NB4 (cell line): ENCODE measurements at places on chromosomes 3 and 15.

DNA sequence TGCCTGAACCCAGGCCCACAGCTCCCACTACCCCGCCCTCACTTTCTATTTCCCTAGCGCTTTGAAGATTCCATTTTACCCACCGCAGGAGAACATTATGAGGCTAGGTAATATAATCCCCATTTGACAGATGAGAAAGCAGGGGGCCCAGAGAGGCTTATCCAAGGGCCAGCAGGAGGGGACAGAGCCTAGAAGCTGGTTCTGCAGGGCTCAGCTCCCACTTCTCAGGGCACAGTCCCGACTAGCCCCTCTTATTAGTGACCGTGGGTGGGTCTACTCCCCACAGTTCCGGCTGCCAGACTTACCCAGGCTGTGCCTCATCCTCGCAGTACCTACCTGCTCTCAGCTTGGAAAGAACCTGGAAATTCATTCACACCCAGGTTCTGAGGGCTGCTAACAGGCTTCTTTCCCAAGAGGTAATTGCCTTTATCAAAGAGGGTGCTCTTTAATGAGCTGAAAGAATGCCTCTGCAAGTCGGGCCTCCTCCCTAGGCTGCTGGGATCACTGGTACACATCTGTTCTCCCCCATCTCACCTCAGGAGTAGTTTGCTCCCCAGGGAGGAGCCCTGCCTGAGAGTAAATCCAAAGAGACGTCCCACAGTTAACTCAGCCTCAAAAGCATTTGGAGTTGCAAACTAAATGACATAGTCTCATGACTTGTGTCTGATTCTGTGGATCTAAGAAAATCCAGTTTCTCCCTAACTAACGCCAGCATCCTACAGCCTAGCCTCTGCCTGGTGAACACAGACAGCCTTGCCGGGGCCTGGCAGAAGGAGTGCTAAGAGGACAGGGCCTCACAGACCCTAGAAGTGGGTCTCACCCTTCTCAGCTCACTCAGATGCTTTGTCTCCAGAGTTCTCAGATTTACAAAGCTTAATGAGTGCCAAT, 125.0 kb downstream of the CHSY1 start:
- peak; percentile 67 for DNase-seq

DNA sequence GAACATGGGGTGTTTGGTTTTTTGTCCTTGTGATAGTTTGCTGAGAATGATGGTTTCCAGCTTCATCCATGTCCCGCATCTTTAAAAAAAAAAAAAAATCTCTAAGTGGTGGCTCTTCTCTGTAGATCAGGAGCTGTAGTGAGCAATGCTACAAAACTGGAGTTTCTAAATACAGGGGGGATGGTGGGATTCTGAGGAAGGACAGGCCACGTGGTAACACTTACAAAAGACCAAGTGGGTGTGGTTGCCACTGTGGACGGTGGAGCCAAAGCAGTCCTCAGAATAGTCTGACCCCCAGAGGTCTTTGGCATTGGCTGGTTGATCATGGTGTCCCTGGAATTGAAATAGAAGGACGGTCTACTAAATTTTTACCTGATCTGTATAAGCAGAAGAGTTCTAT, 7.7 kb downstream of the CCRL2 start:
- no peak for DNase-seq

DNA sequence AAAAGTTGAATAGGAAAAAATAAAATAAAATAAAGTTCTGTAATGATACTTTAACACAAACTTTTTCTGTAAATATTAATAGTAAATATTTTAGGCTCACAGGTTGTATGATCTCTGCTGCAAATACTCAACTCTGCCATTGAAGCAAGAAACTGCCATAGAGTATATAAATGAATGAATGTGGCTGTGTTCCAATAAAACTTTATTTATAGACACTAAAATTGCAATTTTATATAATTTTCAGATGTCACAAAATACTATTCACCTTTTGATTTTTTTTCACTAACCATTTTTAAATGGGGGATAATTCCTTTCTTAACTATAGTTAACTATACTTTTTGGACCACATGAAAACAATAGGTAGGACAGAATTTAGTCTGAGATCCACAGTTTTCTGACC, 16.0 kb downstream of the EIF1B start:
- DNase-seq = no peak

- no peak for DNase-seq
Measured at GRCh38 chr3:65265511-65265910, 577.7 kb upstream of the ADAMTS9 start.

DNA sequence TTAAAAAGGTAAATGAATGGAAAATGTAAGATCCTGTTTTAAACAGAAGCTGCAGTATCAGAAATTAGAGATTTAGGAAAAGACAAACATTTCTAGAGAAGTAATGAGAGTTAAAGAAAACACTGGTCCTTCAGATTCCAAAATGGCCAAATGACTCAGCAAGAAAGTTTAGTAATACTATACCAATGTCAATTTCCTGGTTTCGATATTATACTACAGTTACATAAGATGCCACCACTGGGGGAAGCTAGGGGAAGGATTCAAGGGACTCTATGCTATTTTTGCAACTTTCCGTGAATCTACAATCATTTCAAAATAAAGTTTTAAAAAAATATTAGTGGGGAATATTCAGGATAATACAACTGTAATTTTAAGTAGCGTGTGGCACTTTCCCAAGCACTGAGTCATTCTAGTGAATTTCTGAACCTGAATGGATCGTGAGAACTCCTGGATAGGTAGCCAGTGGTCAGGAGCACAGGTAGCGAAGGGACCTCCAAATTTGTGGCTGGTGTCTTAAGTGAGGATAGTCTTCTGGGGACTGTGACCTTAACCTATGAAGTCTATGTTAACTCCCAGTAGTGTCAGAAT, 37.6 kb downstream of the TMCC1 start:
- peak; percentile 72 for DNase-seq

DNA sequence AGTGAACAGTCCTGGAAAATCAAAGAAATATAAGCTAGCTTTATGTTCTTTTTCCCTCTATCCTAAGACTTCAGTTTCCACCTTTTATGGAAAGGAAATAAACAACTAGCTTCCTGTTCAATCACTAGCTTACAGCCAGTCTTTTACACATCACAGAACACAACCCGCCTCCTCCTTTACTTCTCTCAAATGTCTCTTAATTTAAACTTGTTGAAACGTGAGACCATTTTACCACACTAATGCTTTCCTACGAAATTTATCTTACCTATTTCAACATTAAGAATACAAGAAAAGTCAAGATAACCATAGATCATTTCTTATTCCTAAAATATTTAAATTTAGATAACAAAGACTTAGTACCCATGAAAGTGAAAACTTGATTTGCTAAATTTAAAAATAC, 6.2 kb downstream of the PRTG start:
- DNase-seq = no peak

GRCh38 chr3:20861454-20861853, 675.4 kb upstream of the SGO1 start:
- no peak for DNase-seq

GRCh38 chr3:131591394-131592014, 88.7 kb upstream of the MRPL3 start:
- no peak for DNase-seq

DNA sequence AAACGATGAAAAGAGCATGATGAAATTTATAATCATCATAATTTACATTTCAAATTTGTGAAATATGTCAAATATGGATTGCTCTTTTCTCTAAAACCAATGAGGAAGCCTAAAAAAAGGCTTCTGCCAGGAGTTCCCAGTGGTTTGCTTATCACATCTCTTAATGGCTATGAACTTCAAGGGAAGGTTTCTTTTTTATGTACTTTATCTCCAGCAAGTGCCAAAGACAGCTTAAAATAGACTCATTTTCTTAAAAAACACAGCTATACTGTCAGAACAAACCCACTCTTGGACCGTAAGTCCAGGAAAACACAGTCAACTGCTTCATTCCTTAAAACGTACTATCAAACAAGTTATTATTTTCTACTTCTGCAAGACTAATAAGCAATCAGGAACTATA, 80.2 kb downstream of the DLG1 start:
- no peak for DNase-seq

- no peak for DNase-seq
Measured at GRCh38 chr3:193805448-193805847, 212.4 kb downstream of the OPA1 start.

- DNase-seq = no peak
Measured at GRCh38 chr3:6351752-6352151, 509.2 kb upstream of the GRM7 start.

DNA sequence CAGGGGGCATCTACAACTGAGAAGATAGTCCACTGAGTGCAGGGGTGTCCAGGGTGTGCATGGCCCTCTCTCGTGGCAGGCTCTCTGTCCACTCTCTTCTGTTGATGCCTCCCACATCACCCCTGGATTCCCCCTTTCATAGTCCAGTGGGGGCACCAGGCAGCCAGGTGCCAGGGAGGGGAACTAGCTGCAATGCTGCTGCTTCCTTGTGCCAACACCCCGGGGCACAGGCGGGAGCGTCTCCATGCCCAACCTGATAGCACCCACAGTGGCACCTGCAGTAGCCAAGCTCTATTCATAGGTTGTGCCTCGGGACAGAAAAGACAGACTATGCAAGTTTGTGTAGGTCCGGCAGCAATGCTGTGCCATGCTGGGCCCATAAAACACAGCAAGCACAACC, 11.7 kb downstream of the DUOX2 start:
- DNase-seq = no peak

DNA sequence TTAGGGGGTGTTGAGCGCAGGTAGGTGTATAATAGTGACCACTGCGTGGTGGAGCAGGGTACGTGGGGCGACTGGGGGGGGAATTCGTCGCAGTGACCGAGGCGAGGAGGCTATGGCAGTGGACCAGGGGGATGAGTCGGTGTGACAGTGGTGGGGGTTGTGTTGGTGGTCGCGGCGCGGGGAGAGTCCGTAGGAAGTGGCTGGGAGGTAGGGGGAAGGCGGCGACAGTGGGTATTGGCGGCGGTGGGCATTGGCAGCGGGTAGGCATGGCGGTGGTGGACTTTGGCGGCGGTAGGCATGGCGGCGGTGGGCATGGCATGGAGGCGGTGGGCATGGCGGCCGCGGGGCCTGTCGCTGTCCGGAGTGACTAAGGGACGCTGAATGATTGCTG, 739 bp downstream of the SNRPN start:
- DNase-seq = no peak

GRCh38 chr15:62895905-62896316, 146.6 kb upstream of the TPM1 start:
- DNase-seq = no peak

- DNase-seq = peak; percentile 75
Measured at GRCh38 chr15:82709081-82709420, 624 bp downstream of the AP3B2 start.

DNA sequence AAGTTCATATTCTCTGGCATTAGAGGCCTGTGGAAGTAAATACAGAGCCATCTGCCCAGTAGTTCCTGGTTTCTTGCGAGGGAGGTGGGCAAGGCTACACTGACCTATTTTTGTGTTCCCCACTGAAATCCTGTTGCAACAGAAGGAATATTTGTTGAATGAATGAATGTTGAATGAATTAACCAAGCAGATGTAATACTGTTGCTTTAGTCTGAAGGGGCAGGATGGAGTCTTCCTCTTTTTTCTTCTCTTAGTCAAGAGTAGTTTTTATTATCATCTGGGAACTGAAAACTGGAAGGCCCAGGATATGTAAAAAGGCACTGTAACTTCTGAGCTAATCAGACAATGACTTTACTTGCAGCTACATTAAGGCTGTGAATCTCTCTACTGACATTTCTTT, 17.1 kb downstream of the BLOC1S6 start:
- DNase-seq = peak; percentile 11

GRCh38 chr15:34301058-34301457, 36.5 kb downstream of the SLC12A6 start:
- no peak for DNase-seq

- no peak for DNase-seq
Measured at GRCh38 chr3:52398670-52399081, 46.2 kb downstream of the SEMA3G start.

GRCh38 chr15:66704019-66704802, 2.2 kb downstream of the SMAD6 start:
- DNase-seq = peak; percentile 40

- DNase-seq = no peak
Measured at GRCh38 chr15:92168066-92168683, 225.5 kb upstream of the ST8SIA2 start.

- peak; percentile 4 for DNase-seq
Measured at GRCh38 chr3:6644070-6644929, 216.6 kb upstream of the GRM7 start.

DNA sequence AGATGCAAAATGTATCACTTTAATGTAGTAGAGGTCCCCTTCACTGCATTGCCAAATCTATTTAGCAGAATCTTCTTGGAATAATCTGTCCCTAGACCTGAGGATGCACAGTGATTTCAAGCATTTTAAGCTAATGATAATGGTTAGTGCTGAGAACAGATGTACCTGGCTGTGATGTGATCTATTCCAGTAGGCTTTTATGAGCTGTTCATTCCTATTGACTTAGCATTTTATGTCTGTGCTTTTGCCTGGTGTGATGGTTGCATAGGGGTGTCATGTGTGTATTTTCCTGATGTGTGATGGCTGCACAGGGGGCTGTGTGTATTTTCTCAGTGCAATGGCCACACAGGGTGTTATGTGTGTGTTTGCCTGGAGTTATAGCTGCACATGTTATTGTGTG, 272.9 kb downstream of the TIGIT start:
- no peak for DNase-seq

DNA sequence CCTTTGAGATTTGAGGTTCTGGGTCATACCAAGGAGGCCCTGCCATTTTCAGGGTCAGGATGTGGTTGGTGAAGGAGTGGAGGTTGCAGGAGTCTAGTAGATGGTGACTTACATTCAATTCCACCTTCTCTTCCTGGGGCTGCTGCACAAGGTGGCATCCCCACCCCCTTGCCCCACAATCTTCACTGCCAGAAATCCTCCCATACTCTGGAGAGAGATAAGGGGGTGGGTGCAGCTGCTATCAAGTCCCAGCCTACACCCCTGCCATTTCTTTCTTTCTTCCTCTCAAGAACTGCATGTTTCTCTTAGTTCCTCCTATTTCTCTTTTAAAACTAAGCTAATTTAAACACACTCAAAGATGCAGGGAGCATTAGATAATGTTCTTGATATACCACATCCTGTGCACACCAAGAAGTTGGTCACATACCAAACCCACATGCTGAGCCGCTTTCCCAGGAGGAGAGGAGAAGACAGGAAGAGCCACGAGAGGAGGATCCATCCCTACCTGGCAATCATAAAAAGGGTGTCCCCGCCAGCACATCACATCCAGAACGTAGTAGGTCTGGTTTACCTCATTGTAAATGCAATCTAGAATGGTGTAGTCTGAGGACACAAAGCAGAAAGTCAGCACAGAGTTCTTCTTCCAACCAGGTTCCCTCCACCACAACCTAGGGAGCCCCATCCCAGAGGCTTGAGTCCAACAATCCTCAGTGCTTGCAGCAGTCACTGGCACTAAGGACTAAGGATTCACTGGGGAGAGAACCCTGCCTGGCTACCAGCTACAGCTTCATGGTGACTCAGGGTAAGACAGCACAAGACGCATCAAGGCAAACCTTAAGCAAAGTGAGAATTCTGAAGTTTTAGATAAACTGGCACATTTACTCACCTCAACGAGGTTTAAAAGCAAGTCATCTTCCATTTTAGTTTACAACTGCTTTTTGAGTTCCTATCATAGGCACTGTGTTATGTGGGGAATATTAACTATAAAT, 18.5 kb downstream of the SNUPN start:
- peak; percentile 36 for DNase-seq

GRCh38 chr3:9769426-9770275, at the start of gene CAMK1:
CAMK1 (minus strand) TSS chr3:9769947; CDS start chr3:9767749, 2,198 bp downstream.
- DNase-seq = peak; percentile 68
